Lung (tissue), 17 donors: ENCODE measurements at places on chromosomes 1 and 21. TPM values are rescaled to one million over a fixed set of nuclear protein-coding genes. Genes with fewer than 3 reads are reported as not detected.

DNA sequence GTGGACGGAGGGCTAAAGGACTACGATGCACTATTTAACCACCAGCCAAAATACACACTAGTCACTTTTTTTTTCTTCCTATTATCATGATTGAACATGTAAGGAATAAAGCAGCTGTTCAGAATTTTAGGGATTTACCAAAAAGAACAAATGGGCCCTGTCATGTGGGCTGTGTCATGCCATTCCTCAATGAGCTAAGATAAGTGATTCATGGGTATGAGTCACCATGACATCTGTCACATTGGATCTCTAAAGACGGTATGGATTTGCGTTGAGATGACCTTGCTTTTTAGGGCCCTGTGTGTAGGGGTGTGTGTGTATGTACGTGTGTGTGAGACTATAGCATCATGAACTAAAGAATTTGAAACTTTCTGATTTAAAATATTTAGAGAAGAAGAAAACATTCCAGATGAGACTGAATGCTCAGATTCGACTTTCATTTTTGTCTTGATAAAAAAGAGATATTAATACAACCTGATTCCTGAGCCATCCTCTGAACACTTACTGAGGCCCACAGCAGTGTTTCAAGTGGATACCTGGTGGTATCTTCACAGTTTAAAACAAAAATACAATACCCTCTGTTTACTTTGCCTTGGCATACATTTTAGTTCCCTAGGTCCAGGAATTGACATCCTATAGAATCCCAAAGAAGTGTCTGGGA, 246.1 kb upstream of the DUSP10 start:
- DNase-seq = no peak

GRCh38 chr1:81550753-81551152, 250.0 kb upstream of the ADGRL2 start:
- no peak for DNase-seq

DNA sequence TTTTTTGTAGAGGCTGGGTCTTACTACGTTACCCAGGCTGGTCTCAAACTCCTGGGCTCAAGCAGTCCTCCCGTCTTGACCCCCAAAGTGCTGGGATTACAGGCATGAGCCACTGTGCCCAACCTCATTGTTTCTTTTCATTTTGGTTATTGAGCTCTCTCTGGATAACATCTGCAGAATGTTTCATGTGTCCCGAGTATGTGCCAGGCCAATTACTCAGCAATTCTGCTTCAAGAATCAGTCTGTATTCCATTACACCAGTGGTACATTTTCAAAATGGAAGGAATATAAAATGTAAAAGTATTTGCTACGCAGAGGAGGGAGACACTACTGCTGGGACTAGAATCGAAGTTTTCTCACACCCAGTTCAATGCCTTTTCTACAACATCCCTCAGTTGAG, 1.7 kb upstream of the ELOA start:
- no peak for DNase-seq

DNA sequence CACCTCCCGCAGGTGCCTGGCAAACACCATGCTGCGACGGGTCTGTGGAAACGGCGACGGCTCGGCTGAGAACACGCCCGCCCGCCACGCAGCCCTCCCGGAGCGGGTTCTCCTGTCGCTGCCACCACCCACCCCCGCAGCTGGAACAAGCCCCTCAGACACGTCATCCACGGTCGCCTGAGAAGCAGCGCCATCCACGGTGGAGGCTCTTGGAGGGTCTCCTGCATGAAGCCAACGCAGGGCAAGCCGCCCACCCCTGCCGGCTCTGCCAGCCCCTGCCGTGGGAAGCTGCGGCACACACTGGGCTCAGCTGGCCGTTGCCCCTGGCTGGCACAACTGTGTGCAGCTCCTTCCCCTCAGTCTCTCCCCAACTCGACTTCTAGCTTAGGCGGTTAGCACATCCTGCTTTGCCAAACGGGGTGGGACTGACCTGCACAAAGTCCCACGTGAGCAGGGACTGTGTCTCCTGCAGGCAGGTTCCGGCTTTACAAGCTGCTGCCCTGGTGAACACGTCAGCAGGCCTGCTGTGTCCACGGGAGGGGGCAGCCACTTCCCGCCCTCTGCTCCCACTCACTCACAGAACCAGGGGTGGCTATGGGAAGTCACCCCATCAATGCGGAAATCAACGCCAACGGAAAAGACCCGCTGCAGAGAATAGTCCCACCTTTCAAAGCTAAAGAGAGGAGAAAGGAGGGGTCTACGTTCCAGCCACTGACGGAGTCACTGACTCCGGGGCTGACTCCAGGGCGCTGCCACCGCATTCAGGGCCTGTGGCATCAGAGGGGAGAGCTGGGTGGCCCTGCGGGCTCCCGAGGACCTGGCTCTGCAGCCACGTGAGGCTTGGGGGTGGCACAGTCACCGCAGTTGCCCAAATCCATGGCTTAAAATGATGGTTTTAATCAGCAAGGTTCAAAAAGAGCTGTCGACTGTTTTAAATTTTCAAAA, 10.3 kb downstream of the POFUT2 start:
- no peak for DNase-seq

GRCh38 chr1:158800526-158800925, 19.5 kb upstream of the OR6N2 start:
- no peak for DNase-seq

DNA sequence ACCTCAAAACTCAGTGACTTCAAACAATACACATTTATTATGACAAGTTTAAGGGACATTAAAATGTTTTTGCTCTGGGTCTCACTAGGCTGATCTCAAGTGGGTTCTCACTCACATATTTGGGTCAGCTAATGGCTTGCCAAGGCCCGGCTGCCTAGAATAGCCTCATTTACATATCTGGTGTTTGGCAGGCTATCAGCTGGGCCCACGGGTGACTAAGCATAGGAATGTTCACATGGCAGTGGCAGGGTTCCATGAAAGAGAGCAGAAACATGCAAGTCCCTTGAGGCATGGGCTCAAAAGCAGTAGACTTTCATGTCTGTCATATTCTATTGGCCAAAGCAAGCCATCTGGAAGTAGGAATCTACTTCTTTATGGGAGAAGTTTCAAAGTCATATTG, 492.6 kb downstream of the KCNT2 start:
- no peak for DNase-seq

- peak; percentile 82 for DNase-seq
These were observed 20.9 kb downstream of the COA7 start for GRCh38 chr1:52677076-52677806.

GRCh38 chr1:8533124-8533523, 215.2 kb downstream of the SLC45A1 start:
- DNase-seq = no peak

DNA sequence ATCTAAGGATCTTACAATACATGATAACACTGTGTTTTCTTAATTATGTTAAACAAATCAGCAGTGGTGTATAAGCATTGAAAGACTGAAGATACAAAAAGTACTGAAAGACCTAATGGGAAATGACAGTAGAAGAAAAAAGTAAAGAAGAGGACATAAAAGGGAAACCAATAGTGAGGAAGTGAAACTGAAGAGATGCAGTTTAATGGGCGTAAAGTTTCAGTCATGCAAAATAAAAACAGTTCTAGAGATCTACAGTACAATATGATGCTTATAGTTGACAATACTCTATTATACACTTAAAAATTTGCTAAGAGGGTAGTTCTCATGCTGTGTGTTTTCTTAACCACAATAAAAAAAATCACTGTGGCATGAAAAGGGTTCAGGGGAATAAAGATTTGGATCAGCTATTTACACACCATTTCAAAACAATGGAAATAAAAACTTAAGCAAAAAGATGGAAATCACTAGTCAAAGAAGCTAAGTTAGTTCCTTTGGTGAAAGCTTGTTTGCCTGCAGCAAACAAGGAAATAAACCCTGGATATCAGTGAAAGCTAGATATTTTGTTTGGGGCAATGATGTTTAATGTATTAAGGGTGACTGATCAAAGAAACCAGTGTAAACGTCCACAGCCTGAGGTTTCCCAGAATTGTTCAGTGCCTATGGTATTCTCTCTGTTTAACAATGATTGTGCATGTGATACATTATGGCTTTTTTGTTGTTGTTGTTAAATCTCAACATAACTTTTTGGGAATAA, 1160.8 kb upstream of the ADGRL2 start:
- no peak for DNase-seq

DNA sequence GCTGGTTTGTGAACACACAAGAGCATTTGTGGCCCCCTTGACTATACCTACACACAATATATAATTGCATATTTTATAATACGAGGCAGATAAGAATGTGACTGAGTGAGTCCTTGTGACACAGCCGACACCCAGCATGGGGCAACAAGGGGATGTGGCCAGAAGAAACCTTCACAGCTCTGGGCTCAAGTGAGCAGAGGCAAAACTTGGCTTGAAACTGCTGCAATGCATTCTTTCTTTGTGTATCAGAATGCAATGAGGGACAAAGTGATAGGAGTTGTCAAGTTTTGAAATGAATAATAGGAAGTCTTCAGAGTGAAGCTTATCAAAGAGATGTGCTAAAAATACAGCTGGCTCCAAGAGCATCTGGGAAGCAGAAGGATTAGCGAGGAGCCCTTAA, 124.0 kb upstream of the C8B start:
- no peak for DNase-seq

GRCh38 chr1:71587961-71588360, 507.1 kb upstream of the ZRANB2 start:
- DNase-seq = peak; percentile 37

- DNase-seq = peak; percentile 33
These were observed at the start of gene DAB1 for GRCh38 chr1:57423656-57424211. Gene DAB1, minus strand, starts transcription at chr1:57424060. Its CDS starts 133,030 bp downstream, at chr1:57291030.

- DNase-seq = no peak
These were observed 1.4 kb upstream of the TBX19 start for GRCh38 chr1:168279253-168279652.

GRCh38 chr1:192730198-192730597, 78.6 kb upstream of the RGS2 start:
- peak; percentile 95 for DNase-seq

GRCh38 chr1:89339039-89339438, 24.8 kb upstream of the GBP6 start:
- no peak for DNase-seq

- DNase-seq = no peak
These were observed 30.1 kb upstream of the TENT5C start for GRCh38 chr1:117575586-117576225.

DNA sequence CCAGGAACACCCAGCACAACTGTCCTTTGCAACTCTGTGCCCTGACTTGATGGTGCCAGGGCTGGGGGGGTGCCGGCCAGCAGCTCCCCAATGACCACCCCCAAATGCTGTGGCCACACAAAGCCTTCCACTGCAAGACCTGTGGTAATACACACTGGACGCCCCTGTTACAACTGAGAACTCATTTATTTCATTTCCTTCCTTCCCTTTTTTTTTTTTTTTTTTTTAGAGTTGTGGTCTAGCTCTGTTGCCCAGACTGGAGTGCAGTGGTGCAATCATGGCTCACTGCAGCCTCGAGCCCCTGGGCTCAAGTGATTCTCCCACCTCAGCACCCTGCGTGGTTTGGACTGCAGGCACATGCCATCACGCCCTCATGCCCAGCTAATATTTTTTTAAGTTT, 25.2 kb downstream of the TP73 start:
- DNase-seq = no peak

- no peak for DNase-seq
These were observed 126.7 kb downstream of the GDAP2 start for GRCh38 chr1:117802531-117803257.

GRCh38 chr21:30233228-30234020, 17.5 kb upstream of the CLDN8 start:
- no peak for DNase-seq

- no peak for DNase-seq
These were observed 1171.4 kb upstream of the ADGRL2 start for GRCh38 chr1:80629304-80629837.

DNA sequence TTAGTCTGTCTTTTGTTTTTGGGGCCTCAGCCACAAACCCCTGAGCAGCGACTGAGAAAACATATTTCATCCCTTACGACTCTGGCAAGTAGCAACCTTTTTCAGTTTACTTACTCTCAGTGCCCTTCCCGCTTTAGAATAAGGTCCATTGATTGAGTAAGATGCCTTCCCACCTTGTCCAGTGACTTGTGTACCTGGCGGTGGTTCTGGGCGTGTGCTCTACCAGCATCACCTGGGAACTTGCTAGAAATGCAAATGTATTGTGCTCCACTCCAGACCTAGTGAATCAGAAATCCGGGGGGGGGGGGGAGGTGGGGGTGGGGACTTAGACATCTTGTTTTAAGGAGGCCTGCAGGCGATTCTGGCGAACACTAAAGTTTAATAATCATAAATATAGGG, 72.1 kb downstream of the S1PR1 start:
- no peak for DNase-seq

GRCh38 chr21:41345934-41346685, 15.7 kb upstream of the MX2 start:
- no peak for DNase-seq

- no peak for DNase-seq
These were observed 59.8 kb downstream of the DISC1 start for GRCh38 chr1:231686384-231686783.

DNA sequence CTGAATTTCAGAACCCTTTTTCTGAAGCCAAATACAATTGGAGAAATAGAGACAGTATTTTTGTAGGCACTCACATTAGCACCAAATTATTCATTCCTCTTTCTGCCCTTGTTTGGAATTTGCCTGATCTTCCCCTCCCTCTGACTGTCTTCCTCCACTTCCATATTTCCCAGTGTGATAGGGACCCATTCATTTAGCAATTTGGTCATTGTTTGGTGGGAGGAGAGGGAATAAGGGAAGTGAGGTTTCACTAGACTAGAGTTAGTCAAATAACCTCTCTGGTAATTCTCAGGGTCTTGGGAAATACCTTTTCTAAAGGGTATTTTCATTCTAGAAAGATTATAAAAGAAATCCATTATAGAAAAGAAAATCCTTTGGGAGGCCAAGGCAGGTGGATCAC, 31.0 kb upstream of the MTMR11 start:
- no peak for DNase-seq

- DNase-seq = no peak
These were observed 79.0 kb downstream of the EIF4G3 start for GRCh38 chr1:21097729-21098128.

The NEXN gene
- polyA plus RNA-seq = 20.9 TPM

The ABCB10 gene
- polyA plus RNA-seq = 6.5 TPM

The MIXL1 gene
- polyA plus RNA-seq = 0.03 TPM

The LCE1D gene
- not detected for polyA plus RNA-seq

The GBP2 gene
- polyA plus RNA-seq = 70.4 TPM

The CCDC30 gene
- 5.0 TPM for polyA plus RNA-seq

The CD2 gene
- polyA plus RNA-seq = 5.2 TPM

The SLC26A9 gene
- 17.3 TPM for polyA plus RNA-seq

The OLIG2 gene
- 1.3 TPM for polyA plus RNA-seq

The HAO2 gene
- not detected for polyA plus RNA-seq

The KCNK1 gene
- 13.1 TPM for polyA plus RNA-seq

The NPHS2 gene
- not detected for polyA plus RNA-seq

The GPR153 gene
- polyA plus RNA-seq = 3.2 TPM

The HORMAD1 gene
- polyA plus RNA-seq = 0.26 TPM

The NCDN gene
- 8.8 TPM for polyA plus RNA-seq

The AGT gene
- 2.0 TPM for polyA plus RNA-seq

The KIAA1614 gene
- polyA plus RNA-seq = 2.8 TPM

The KPRP gene
- polyA plus RNA-seq = not detected

The TAGLN2 gene
- 760 TPM for polyA plus RNA-seq
